ENCODE measurements at places on chromosomes 5 and 9.

DNA sequence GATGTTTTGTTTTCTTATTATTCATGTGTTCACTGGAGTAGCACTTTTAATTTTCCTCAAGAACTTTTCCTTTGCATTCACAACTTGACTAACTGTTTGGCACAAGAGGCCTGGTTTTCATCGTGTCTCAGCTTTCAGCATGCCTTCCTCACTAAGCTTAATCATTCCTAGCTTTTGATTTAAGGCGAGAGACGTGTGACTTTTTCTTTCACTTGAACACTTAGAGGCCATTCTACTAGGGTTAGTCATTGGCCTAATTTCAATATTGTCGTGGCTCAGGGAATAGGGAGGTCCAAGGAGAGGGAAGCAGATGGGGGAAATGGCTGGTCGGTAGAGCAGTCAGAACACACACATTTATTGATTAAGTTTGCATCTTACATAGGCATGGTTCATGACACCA, 94.0 kb downstream of the ZNF462 start:
- DNase-seq: no peak

- DNase-seq: no peak
Measured at GRCh38 chr5:106680330-106680729, 990.4 kb downstream of the EFNA5 start.

- DNase-seq: no peak
Measured at GRCh38 chr5:146365618-146366017, 27.0 kb downstream of the POU4F3 start.

DNA sequence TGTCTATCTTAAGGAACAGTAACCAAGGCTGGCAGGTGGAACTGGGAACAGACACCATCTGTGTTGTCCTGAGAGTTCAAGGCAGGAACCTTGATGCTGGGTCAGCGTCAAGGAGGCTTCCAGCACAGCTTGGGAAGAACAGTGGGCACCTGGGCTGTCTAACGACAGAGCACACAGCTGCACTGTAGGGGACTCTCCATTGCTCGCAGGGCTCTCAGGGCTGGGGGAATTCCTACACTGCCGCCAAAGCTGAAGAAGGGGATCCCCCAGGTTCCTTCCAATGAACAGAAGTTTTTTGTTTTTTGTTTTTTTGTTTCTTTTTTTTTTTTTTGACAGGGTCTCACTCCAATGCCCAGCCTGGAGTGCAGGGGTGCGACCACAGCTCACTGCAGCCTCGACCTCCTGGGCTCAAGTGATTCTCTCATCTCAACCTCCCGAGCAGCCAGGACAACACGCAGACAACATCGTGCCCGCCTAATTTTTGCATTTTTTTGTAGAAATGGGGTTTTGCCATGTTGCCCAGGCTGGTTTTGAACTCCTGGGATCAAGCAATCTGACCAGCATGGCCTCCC, 81.9 kb downstream of the PTPN3 start:
- DNase-seq: no peak

- no peak for DNase-seq
Measured at GRCh38 chr9:101966691-101967090, 228.2 kb upstream of the GRIN3A start.

DNA sequence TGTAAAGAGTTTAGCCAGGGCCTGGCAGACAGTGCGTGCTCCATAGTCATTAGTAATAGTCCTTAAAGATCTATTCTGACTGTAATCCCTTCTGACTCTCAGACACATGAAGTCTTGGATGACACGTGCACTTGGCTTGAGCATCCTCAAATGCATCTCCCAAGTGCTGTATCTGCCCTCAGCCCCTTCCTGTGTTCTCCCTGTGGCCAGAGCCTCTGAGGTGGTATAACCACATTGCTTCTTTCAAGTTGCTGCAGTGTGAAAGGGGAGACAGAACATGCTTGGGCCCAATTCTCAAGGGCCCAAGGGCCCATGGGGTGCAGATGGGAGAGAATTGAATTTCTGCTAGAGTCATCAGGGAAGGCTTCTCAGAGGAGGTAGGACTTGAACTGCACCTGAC, 30.1 kb upstream of the HAND1 start:
- no peak for DNase-seq

GRCh38 chr9:31520301-31521085, 864.0 kb upstream of the ACO1 start:
- no peak for DNase-seq

DNA sequence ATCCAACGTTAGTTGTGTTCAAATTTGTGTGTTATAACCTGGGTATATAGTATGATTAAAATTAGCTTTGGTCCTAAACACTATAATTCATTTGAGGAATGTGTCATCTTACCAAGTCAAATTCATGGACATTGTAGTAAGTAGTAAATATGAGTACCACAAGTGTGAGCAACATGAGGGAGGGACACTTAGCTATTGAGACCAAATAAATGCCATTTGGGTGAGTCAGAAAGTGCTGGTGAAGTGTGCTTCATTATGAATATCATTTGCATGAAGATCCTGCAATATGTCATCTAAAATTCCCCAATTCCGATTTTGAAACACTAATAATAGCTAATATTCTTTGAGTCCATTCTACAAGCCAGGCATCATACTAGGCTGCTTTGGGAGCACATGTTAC, 336.7 kb upstream of the KIF2A start:
- no peak for DNase-seq

DNA sequence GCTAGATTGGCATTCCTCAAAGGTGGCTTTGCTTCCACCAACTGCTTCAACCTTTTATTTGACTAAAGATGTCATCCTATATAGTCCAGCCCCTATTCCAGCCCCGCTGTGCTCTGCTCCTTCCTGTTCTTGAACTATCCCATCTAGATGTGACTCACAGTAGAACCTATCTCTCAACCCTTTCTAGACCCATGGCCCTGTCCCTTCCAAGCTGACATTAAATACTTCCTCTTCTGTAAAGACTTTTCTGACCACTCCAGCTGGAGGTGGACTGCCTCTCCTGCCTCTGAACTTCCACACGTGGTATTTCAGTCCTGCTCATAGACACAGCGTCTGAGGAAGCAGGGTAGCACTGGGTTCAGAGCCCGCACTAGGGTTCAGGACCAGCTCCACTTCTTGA, 32.4 kb downstream of the OSTF1 start:
- no peak for DNase-seq

DNA sequence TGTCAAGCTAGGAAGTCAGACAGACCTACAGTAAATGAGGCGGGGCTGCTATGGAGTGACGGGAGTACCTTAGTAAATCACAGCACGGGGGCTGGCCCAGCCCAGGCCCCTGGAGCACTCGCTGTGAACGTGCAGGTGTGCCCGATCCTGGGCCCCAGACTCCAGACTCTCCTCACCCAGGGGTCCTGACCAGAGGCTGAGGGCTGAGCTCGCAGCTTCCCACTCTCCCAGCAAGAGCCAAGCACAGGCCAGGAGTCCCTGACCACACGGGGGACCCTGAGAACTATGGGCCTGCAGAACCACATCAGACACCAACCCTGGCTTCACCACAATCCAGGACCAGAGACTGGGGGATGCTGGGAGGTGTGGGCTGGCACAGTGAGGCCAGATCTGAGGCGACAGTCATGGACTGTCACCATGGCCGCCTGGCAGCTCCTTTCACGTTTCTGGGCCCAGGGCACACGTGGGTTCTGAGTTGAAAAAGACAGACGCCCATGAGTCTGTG, 73.4 kb downstream of the ADAMTS2 start:
- DNase-seq: no peak

GRCh38 chr9:121858788-121859187, 207.4 kb downstream of the DAB2IP start:
- DNase-seq: no peak

DNA sequence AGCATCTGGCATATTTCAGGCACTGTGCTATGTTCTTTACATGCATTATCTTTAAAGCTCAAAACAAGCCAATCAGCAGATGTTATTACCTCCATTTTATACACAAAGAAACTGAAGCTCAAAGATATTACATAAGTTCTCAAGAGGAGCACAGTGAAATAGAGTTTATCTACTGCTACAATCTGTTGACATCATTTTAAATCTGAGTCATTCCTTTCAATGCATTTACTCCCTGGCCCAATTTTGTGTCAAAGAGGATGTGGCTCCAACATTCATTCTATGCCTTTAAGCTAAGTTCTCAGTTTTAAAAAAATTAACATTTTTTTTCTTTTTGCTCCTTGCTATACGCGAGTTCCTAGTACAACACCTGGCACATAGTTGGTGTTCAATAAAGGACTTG, 486.3 kb upstream of the ZNF462 start:
- DNase-seq: no peak
